ENCODE measurements at places on chromosomes 4 and X.

GRCh38 chrX:129808829-129809796, 29.4 kb downstream of the SASH3 start:
- no peak for DNase-seq

- DNase-seq, result peak; percentile 93
Measured at GRCh38 chr4:10116569-10117358, at the start of gene WDR1. Gene WDR1 (minus strand): TSS chr4:10116799. CDS start chr4:10116666, 133 bp downstream.

DNA sequence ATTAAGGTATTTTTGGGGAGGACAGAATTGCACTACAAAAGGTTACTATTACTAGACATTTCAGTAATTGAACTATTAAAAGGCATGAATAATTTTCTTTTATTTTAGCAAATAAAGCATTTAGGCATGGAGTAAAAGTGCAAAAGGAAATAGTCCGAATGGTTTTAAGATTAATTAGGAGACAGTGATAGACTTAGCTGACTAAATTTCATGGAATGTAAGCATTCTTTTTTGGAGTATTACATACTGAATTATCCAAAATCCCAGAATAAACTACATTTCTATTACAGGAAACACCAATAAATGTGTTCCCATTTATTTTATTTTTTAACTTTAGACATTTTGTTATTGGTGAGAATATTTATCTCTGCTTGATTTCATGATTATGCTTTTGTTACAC, 30.7 kb upstream of the MAP9 start:
- DNase-seq, result no peak

- no peak for DNase-seq
Measured at GRCh38 chrX:68273887-68274286, 159.4 kb downstream of the OPHN1 start.

- peak; percentile 63 for DNase-seq
Measured at GRCh38 chr4:184825141-184825895, 450 bp downstream of the ACSL1 start.

GRCh38 chr4:112377171-112377570, 80.0 kb downstream of the ALPK1 start:
- no peak for DNase-seq

- DNase-seq, result peak; percentile 27
Measured at GRCh38 chrX:10728806-10729389, 108.5 kb upstream of the MID1 start.

DNA sequence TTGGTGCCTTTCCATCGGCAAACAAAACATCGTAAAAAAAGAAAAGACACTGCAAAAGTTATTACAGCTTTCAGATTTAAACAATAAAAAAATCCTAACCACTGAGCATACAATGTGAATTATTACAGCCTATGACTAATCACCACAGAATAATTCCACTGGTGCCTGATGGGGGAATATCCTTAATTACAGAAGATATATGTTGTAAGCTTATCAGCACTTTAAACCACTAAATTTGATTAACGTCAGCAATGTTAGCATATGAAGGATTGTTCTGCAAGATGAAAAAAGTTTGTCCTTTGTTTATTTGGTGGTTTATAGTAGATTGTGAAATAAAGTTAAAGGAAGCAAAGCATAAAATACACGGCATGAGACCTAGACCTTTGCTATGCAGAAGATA, 210.2 kb upstream of the ADAMTS3 start:
- no peak for DNase-seq

GRCh38 chr4:828641-829271, 2.8 kb upstream of the CPLX1 start:
- no peak for DNase-seq

- DNase-seq, result no peak
Measured at GRCh38 chrX:39605183-39605582, 492.6 kb downstream of the BCOR start.

DNA sequence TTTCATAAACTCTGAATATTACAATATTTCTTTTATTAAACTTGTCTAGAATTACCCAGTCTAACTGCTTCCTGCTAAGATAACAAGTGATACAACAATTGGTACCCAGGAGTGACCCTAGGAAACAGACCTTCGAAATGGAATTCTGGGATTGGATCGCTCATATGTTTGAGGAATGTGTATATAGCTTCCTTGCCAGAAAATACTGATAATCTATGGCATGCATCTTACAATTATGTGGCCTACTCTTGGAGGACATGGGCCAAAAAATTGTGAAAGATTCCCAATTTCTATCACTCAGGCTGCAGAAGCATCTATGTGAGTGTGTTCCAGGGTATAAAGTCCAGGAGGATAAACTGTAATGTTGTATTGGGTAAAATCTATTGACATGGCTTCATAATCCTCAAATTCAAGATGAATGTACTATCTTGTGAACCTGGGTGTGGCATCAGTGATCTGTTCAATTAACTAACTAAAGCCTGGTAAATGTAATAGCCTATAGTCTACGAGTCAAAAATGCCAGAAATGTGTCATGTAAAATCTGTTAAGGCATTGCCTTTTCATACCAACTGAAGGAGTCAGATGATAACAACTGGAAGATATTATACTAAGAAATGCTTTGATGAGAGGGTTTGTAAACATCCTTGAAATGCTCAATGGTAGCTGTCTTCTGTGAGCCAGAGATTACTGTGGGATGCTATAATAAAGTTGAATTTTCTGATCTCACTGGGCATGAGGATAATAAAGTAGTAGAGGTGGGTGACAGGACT, 1499.3 kb downstream of the PCDH7 start:
- DNase-seq, result no peak

- DNase-seq, result no peak
Measured at GRCh38 chr4:144948421-144948820, 149.6 kb downstream of the ANAPC10 start.

DNA sequence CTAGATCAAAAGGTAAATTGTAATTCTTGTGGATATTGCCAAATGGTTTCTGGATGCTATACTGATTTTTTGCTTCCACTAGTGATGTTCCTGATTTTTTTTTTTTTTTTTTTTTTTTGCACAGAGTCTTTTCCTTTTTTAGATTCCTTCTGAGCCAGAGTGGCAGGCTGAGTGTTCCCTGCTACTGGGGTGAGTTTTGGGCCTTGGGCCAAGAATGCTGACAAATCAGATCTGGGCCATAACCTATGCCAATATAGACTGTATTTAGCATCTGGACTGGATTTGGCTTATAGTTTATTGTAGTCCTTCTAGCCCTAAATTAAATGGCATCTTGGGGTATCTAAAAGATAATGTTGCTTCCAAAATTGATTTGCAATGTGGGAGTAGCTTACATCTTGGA, 52.8 kb downstream of the REPS2 start:
- no peak for DNase-seq

DNA sequence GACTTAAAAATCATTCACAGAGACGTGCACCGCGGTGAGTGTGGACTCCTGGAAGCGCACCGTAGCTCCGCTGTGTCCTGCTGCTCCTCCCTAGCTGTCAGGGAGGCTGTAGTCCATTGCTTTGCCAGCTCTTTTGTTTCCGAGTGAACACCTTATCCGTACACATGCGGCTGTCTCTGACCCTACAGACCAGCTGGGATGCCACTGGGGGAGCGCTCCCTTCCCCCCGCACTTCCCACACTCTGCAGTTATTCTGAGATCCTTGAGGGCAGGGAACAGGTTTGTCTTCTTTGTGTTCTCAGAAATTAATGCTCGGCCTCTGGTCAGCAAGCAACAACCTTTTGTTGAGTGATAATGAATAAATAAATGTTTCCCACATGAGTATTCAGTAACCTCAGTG, 33.7 kb upstream of the MSANTD1 start:
- no peak for DNase-seq

DNA sequence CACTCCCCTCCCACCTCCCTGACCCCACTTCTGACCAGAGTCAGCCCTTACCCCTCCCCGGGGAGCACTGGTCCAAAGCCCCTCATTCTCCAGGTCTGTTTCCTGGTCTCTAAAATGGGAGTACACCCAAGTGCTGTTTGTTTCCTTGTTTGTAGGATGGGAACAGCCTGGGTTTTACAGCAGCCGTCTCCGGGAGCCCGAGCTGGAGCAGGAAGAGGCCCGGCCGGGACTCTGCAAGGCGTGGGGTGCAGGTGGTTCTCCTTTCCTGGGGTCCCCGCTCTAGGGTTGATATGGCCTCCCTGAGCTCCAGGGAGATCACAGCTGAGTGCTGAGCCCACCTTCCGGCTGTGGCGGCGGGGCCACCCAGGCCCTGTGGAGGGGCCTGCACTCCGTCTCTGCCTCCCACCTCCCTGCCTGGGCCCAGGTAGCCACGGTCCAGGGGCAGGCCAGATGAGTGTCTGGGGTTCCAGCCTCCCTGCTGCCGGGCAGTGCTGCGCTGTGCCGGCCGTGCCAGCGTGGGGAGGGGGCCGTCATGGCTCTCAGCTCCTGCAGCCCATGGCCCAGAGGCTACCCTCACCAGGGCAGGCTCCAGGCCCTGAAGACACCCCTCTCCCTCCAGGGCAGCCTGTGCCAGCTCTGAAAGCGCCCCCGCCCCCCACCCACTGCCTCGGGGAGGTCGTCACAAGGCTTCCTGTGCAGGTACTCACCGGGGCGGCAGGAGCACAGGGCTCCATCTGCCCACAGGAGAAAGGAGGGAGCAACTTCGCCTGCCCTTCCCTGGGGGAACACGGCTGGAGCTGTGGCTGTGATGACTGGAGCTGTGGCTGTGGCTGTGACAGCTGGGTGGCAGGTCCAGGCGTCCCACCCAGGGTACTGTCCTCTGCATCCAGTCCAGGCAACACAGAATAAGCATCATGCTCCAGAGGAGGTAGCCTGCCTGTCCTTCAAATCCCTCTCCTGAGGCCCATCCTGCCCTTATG, 98.8 kb downstream of the ADRA2C start:
- no peak for DNase-seq

- no peak for DNase-seq
Measured at GRCh38 chr4:89312066-89312465, 4.5 kb upstream of the GPRIN3 start.

- no peak for DNase-seq
Measured at GRCh38 chrX:19560611-19561010, 45.3 kb upstream of the MAP3K15 start.

DNA sequence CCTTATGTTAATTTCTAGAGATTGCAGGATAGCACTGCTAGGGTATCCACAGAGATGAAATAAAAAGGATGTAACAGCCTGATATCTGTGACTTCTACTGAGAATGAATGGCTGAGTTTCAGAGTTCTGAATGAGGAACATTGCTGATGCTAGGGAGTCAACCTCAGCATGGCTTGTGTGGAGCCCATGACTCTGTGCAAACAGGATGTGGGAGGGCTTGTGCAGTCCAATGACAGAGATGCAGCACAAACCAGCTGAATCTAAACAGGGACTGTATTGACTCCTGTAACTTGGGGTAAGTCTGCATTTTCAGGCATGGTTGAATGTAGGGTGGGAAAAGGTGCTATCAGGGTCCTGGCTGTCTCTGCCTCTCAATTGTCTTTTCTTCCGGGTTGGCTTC, 5.3 kb upstream of the RASL11B start:
- no peak for DNase-seq

DNA sequence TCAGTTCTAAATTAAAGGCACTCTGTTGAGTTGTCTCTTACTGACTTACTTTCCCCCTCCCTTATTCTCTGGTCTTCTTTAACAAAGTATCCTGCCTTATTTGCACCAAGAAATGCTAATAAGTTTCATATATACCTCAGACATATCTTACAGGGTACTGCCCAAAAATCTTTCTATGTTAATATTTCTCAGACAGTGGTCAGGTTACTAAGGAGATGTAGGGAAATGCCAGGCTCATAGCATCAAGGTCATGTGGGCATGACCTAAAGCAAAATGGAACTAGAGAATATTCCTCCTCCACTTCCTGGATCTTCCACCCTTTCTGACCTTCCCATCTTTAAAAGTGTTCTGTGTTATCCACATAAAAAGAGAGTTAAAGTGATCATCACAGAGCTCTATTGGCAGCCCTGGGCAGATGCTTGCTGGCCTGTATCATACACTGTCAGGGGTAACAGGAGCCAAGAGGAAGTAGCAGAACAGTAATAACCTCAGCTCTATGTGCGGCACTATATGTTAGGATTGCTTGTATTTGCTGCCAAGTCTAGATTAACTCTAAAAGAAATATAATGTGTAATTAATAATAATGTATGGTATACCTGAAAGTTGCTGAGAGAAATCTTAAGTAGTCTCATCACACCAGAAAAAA, 74.3 kb downstream of the IQCM start:
- DNase-seq, result no peak

DNA sequence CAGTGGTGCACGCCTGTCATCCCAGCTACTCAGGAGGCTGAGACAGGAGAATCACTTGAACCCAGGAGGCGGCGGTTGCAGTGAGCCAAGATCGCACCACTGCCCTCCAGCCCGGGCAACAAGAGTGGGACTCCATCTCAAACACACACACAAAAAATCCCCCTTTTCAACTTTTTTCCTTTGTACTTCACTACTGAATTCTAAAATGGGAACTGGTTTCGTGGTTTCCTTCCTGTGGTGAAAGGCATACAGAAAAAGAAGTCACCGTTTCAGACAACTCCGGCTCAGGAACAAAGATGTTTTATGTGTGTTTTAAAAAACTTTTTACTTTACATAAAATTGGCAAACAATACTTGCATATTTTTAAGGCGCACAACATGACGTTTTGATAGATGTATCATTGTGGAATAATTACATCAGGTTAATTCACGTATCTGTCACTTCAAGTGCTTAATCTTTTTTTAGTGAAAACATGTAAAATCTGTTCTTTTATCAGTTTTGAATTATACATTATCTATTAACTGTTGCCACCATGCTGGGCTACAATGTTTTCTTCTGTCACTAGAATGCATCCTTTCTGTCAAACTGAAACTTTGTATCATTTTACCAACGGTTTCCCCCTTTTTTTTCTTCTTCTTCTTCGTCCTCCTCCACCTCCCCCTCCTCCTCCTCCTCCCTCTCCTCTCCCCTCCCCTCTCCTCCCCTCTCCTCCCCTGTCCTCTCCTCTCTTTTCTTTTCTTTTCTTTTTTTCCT, 186.0 kb downstream of the CRLF2 start:
- DNase-seq, result no peak

GRCh38 chrX:95383778-95384177, 1300.9 kb upstream of the DIAPH2 start:
- DNase-seq, result no peak

DNA sequence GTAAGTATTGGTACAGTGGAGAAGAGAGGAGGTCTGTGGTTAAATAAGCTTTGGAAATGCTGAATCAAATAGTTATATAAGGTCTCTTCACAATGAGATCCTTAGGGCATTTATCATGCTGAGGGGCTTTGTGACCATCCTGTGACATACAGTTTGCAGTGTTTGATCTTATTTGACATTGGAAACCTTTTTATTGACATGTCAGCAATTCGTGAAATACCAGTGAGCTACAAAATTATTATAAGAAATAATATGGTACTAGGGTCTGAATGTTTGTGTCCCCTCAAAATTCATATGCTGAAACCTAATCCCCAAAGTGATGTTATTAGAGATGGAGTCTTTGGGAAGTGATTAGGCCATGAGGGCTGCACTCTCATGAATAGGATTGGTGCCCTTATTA, 98.4 kb downstream of the MID1IP1 start:
- DNase-seq, result no peak

GRCh38 chr4:183838987-183839712, 66.0 kb upstream of the STOX2 start:
- peak; percentile 75 for DNase-seq

DNA sequence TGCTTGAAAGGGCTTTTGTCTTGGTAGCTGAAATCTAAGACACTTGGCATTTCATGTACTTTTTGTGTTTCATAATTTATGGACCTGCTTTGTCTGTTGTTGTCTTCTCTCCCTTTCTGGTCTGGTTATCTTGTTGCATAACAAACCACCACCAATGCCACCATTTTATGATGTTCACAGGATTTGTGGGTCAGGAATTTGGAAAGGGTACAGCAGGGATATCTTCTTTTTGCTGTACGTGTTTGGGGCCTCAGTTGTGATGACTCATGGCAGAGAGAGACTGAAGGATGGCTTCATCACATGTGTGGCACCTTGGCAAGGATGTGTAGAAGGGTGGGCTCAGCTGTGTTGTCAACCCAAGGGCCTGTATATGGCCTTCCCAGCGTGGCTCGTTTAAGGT, 35.2 kb downstream of the KDM6A start:
- DNase-seq, result no peak

All from brain (organoid and tissue), 16 donors.